Fibroblast of lung (primary cell): ENCODE measurements at places on chromosomes 16 and 17. TPM values are rescaled to one million over a fixed set of nuclear protein-coding genes. Genes with fewer than 3 reads are reported as not detected.

Gene SPATA2L
- 7.3 and 10.3 TPM in 2 replicates for total RNA-seq

DNA sequence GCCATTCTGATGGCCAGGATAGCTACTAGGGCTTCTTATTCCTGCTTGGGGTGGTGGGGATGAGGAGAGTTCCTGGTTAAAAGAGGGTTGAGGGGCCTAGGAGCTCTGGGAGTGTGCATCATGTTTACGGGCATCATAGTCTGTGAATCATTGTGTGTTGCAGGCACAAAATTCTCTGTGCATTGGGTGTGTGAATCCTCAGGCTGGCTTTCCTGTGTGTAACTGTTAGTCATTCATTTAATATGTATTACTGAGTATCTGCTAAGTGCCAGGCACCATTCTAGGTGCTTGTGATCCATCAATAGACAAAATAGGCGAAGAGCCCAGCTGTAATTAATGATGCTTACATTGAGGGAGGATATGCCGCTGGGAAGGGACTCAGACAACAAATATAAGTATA is 5.8 kb downstream of the PPY start:
- H3K4me1 ChIP-seq: peaks cover 3% of the 10 kb centered on the region
- no peak for DNase-seq
- H3K36me3 ChIP-seq: no peaks in the 10 kb centered on the region
- H3K4me3 ChIP-seq: no peak overlapping the region
- H3K27ac ChIP-seq: no peak overlapping the region

DNA sequence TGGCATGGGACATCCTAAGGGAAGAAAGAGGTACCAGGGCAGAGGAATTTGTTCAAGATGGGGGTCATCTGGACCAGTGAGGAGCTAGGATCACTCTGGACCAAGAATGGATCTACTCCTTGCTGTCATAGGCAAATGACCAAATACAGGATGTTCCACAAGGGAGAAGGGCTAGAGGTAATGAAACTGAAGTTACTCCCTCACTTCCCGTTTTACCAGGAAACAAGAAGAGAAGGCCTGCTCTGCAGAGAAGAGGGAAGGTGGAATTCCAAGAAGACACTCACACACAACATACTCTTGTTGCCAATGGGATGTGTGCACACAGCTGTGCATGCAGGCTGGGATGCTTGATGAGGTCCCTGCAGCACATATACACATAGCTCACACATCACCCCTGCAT is 38.6 kb downstream of the NEUROD2 start:
- H3K4me1 ChIP-seq: peaks cover 2% of the 10 kb centered on the region
- DNase-seq: no peak
- H3K36me3 ChIP-seq: no peaks in the 10 kb centered on the region
- H3K27ac ChIP-seq: no peak overlapping the region
- no peaks in the 10 kb centered on the region for H3K27me3 ChIP-seq

DNA sequence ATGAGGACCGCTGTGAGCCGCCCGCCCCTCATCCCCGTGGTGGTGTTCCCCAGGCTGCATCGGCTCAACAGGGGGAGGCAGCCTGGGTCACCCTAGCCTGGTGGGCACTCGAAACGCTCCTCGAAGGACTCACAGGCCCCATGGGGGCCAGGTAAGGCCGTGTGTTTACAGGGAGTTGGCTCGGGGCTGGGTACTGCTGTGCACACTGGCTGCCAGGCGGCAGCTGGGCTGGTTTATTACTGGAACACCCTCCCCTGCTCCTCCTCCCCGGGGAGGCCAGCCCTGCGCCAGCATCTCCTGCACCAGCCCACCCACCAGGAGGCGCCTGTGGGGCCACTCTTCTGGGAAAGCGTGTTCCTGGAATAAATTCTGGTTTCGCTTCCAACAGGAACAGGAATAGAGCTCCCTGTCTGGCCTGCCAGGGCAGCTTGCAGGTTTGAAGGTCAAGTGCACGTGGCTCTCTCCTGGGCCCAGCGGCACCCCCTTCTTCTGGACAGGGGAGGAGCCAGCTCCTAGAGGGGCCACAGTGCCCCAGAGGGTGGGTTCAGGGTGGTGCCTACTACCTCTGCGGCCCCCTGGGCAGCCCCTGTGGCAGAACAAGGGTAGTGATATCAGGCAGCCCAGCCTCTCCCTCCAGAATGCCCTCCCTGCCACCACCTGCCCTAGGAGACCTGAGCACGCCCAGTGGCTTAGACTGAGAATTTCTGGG is 11.3 kb downstream of the MCRIP1 start:
- no peak overlapping the region for H3K4me3 ChIP-seq
- H3K4me1 ChIP-seq: peaks cover 4% of the 10 kb centered on the region
- peak; percentile 65 for DNase-seq
- H3K27me3 ChIP-seq: peaks cover 4% of the 10 kb centered on the region
- H3K27ac ChIP-seq: no peak overlapping the region

DNA sequence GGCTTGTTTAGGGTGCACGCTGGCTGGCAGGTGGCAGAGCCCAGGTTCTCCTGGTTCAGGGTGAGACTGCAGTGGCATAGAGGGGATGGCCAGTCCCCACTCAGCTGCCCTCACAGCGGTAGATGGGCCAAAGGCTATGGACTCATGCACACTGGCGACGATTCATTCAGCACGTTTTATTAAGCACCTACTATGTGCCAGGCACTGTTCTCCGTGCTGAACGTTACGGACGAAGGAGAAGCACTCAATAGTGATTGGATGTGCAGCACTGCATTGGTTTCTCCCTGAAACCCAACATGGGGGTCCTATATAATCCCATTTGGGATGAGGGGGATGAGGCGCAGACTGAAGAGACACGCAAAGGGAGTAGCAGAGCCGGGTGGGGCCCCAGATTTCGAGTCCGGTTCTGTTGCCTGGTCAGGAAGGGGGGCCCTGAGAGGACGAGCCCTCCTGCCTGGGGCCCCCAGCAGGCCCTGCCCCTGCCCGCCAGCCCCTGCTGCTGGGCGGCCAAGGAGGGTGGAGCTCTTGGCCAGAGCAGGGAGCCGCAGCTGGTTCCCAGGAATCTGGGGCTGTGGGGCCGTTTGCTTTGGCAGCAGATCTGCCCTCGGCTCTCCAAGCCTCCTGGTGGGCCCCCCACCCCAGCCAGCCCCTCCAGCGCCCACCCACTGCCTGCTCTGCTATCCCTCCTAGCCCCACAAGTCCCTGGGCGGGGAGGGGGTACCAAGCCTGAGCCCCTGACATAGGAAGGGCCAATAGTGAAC is 8.8 kb downstream of the GLIS2 start:
- no peak overlapping the region for H3K27ac ChIP-seq
- peaks cover 40% of the 10 kb centered on the region for H3K4me1 ChIP-seq
- no peak for DNase-seq
